Chondrocyte (in vitro differentiated cells): ENCODE measurements at places on chromosomes 16 and 17.

DNA sequence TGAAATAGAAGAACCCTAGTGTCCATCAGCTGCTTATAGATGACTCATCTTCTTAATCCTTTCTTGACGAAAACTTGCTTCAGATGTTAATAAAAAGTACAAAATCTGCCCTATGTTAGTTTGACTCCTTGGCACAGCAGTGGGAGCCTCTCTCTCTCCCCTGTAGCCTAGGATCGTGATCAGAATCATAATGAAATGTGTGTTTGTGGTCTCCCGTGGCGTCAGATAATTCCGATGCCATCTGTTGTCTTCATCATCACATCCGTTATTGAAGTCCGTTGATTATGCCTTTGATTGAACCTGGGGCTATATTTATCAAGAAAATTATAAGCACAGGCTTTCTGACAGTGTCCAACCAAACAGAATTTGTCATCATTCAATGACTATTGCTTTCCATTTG lies 102.5 kb downstream of the BMERB1 start:
- H3K4me1 ChIP-seq, result no peaks in the 10 kb centered on the region
- H3K27ac ChIP-seq, result no peak overlapping the region
- H3K4me3 ChIP-seq, result no peak overlapping the region
- H3K27me3 ChIP-seq, result no peaks in the 10 kb centered on the region
- DNase-seq, result no peak

DNA sequence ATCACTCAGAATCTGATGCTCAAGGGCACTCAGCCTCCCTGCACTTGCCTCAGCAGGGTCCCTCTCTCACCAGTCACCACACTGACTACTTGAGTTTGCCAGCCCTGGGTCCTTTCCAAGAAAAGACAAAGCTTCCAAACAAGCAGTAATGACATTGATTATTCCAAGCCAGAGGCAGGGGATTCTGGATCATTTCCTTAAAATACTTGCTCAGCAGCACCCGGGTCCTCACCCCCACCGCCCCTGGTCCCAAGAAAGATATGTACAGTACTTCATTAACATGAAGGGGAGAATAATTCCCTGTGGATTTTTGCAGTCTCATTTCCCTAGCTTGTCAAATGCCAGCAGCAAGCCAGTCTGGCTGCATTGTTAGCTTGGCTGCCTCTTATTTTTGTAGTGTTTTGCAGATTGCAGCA lies 83.2 kb upstream of the GNAO1 start:
- no peaks in the 10 kb centered on the region for H3K4me1 ChIP-seq
- no peaks in the 10 kb centered on the region for H3K36me3 ChIP-seq
- H3K27me3 ChIP-seq, result peaks cover 6% of the 10 kb centered on the region

DNA sequence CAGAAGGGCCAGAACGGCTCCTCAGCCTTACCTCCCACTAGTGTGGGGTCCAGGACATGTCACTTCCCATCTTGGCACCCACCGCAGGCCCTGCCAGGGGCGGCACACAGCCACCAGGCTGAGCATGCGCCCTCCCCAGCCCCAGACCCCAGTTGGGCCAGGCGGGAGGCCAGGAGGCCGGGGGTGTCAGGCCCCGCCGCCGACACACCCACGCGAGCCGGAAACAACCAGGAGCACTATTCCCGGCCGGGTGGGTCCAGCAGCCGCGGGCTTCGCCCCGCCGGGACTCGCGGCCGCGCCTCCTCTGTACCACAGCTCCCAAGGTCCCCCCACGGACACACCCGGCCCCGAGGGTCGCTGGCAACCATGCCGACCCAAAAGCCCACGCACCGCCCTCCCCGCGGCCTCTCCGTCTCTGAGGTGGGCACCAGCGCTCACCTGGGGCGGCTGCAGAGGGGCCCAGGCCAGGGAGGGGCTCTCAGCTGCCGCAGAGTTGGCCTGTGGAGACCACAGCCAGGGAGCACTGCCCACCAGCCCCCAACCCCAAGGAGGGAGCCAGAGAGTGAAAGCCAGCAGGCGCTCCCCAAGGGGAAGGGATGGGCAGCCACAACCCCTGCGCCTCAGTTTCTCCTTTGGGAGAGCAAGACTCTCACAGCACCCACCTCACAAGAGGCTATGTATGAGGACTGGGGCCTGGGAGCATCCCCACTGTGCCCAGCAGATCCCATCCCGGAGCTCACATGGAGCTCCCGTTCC lies 18.0 kb downstream of the B9D1 start:
- peak; percentile 87 for DNase-seq
- no peaks in the 10 kb centered on the region for H3K36me3 ChIP-seq
- no peak overlapping the region for H3K4me3 ChIP-seq
- H3K4me1 ChIP-seq, result peaks cover 46% of the 10 kb centered on the region
- no peaks in the 10 kb centered on the region for H3K27me3 ChIP-seq

DNA sequence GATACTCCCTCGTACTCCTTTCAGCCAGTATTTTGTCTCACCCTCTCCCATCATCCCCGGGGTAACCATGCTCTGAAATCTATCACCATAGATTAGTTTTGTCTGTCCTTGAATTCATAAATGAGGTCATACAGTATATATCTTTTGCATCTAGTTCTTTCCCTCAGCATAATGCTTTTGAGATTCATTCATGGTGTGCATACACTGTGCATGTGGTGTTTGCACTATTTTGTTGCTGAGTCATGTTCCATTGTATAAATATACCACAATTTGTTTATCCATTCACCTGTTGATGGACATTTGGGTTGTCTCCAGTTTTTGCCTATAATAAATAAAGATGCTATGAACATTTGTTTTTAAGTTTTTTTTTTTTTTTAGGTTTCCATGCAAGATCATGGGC lies 34.2 kb upstream of the NLRP1 start:
- H3K27ac ChIP-seq, result no peak overlapping the region
- no peak for DNase-seq
- no peaks in the 10 kb centered on the region for H3K36me3 ChIP-seq
- no peak overlapping the region for H3K4me3 ChIP-seq
- H3K27me3 ChIP-seq, result peaks cover 39% of the 10 kb centered on the region
- H3K4me1 ChIP-seq, result no peaks in the 10 kb centered on the region

- H3K4me1 ChIP-seq, result peaks cover 43% of the 10 kb centered on the region
- H3K4me3 ChIP-seq, result peak within 1 kb of the TSS; percentile 98
- peaks cover 5% of the 10 kb centered on the region for H3K36me3 ChIP-seq
- peak within 1 kb of the TSS; percentile 92 for H3K27ac ChIP-seq
Observed at GRCh38 chr16:69132424-69133252, at the start of the genes CHTF8 and UTP4. Gene CHTF8 (minus strand): TSS chr16:69132588. CDS start chr16:69121458, 11,130 bp downstream. Gene UTP4 (plus strand): TSS chr16:69132649. CDS start chr16:69133460, 811 bp downstream.

- peaks cover 4% of the 10 kb centered on the region for H3K36me3 ChIP-seq
- H3K4me1 ChIP-seq, result peaks cover 51% of the 10 kb centered on the region
- DNase-seq, result no peak
- no peak overlapping the region for H3K4me3 ChIP-seq
Observed at GRCh38 chr17:27565874-27566670, 64.9 kb upstream of the LGALS9 start.

GRCh38 chr17:79845601-79845949 lies 6.3 kb upstream of the CBX4 start:
- no peak for DNase-seq
- no peak overlapping the region for H3K4me3 ChIP-seq
- peaks cover 26% of the 10 kb centered on the region for H3K4me1 ChIP-seq
- no peaks in the 10 kb centered on the region for H3K36me3 ChIP-seq

DNA sequence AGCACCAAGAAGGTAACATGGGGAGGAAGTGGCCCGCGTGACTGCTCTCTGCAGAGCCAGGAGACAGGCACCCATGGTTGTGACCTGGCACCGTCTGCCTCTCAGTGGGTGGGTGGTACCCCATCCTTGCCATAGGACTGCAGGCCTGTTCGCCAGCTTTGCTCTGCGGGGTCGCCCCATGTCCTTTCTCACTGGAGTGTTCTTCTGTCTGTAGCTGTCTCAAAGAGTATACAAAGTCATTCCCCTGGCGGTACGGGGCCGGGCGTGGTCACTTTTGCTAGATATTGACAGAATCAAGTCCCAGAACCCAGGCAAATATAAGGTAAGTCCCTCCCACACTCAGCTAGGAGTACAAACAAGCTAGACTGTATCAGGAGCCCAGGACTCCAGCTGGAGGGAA lies 6.0 kb downstream of the TBC1D26 start:
- H3K4me3 ChIP-seq, result no peak overlapping the region
- H3K27ac ChIP-seq, result no peak overlapping the region
- H3K27me3 ChIP-seq, result peaks cover 4% of the 10 kb centered on the region

DNA sequence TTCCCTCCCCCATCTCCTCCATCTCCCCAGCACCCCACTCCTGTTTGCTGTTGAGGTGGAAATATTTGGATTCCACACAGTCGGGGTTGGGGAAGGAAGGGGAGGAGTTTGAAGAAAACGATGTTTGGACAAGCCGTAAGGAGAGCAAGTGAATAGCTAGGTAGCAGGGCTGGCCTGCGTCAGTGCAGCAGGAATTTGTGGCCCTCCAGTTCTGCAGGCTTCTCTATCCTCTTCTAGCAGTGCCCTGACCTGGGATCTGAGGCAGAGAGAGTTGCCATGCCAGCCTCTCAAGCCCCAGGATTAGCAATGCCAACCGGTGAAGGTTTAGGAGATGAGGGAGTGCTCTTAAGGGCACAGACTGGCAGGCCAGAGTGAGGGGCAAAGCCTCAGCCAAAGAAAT lies 12.5 kb downstream of the TLCD2 start:
- H3K4me1 ChIP-seq, result no peaks in the 10 kb centered on the region
- no peak overlapping the region for H3K27ac ChIP-seq
- no peak overlapping the region for H3K4me3 ChIP-seq
- H3K36me3 ChIP-seq, result no peaks in the 10 kb centered on the region

DNA sequence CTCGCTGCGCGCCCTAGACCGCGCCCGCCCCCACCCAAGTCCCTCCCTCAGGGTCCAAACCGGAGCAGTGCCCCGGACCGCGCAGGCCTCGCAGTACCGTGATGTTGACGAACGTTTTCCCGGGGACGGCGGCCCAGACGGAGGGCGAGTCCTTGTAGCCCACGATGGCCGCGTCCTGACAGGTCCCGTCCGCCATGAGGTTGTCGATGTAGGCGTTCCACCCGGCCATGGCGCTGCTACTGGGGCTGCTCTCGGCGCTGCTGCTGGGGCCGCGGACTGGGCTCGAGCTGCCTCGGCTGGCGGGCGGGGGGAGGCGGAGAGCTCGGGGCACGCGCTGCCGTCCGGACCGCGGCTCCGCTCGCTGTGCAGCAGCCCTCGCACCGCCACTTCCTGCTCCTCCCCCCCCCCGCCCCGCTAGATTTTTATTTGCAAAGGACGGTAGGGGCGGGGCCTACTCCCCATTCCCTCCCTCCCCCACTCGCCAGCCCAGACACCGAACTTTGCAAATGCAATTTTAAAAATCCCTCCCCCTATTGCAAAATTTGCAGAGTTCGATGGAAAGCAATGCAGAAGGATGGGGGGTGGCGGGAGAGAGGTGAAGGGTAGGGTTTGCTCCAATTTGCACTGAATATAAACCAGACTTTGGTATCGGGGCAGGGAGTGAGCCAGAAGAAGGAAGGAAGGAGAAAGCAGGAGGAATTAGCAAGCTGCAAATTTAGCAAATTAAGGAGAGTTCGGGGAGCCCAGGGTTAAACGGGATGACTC lies at the start of gene PFN1:
PFN1 (minus strand) TSS at position 365 of the 765 bp plus-strand sequence; CDS start at position 229, 136 bp downstream.
- no peak for DNase-seq
- H3K4me1 ChIP-seq, result peaks cover 63% of the 10 kb centered on the region
- no peaks in the 10 kb centered on the region for H3K27me3 ChIP-seq
- peak within 1 kb of the TSS; percentile 96 for H3K4me3 ChIP-seq

DNA sequence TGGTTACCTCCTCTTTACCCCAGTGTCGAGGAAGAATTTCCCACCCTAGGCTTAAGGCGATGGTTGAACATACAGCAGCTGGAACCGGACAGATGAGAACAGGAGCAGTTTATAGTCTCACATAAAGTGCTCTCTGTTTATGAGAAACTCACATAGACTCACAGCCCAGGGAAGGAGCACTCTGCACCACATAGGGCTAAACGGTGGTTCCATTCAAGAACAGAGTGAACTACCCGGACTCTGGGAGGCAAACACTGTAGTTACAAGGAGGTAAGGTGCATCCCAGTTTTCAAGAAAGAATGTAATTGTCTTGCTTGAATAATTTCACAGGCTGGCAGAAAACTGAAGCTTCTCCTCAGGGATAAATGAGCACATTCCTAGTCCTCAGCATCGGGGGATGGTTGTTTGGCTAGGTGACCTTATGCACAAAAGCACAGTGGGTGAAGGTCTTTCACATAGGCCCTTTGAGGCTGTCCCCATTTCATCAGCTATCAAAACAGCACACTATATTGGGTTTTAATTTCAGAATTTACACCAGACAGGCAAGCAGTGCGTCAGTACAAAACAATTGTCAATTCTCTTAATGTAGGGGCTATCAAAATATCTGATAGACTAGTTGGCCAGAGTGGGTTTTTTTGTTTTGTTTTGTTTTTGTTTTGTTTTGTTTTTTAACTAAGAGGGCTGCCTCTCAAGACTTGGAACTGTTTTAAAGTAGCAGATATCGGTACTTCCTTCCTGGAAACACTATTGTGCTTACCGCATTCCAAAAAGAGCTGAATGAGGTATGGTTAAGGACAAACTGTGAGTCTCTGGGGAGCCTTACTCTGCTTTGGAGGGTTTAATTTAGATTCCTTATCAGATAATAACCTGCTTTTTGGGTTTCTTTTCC lies 918.1 kb upstream of the CDH8 start:
- H3K36me3 ChIP-seq, result no peaks in the 10 kb centered on the region
- no peak overlapping the region for H3K4me3 ChIP-seq
- H3K27me3 ChIP-seq, result no peaks in the 10 kb centered on the region
- no peak overlapping the region for H3K27ac ChIP-seq
- no peak for DNase-seq
- H3K4me1 ChIP-seq, result no peaks in the 10 kb centered on the region

DNA sequence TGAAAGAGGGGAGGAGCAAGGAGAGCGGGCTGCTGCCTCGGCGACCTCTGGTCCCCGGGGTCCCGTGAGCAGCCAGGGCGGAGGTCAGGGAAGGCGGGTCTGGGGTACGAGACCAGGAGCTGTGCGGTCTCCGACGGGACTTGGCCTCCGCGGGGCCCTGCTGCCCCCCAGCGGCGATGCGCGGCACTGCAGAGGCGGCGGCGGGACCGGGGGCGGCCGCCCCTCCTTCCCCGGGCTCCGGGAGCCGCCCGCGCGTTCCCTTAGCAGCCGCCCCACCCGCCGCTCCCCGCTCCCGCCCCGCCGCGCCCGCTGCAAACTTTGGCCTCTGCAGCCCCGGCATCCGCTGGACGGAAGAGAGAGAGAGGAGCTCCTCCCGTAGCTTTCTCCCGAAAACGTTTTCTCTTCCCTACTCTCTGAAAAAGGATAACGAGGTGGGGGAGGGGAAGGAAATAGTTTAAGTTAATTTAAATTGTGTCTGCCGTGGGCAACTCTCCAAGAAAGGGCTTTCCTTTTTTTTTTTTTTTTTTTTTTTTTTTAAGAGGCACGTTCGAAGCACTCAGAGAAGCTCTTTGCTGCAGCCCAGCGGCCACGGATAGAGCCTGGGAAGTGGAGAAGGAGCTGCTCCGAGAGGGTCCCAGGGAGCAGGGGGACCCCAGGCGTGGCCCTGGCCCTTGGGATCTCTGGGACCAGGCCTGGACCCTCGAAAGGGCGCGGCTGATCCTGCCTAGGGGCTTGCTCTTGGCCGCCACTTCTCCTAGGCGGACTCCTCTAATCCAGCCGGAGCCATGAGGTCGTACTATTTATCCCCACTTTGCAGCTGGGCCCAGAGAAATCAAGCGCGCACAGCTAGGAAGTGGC lies 43.2 kb downstream of the C16orf82 start:
- peak overlapping the region; percentile 17 for H3K27ac ChIP-seq
- peaks cover 9% of the 10 kb centered on the region for H3K27me3 ChIP-seq
- H3K4me1 ChIP-seq, result peaks cover 3% of the 10 kb centered on the region
- H3K4me3 ChIP-seq, result peak overlapping the region; percentile 66
- no peak for DNase-seq

GRCh38 chr17:321386-321941 lies 31.1 kb downstream of the RPH3AL start:
- peaks cover 4% of the 10 kb centered on the region for H3K36me3 ChIP-seq
- no peak overlapping the region for H3K4me3 ChIP-seq
- DNase-seq, result peak; percentile 81
